ENCODE measurements at places on chromosomes 7 and 10. TPM values are rescaled to one million over a fixed set of nuclear protein-coding genes. Genes with fewer than 3 reads are reported as not detected.

DNA sequence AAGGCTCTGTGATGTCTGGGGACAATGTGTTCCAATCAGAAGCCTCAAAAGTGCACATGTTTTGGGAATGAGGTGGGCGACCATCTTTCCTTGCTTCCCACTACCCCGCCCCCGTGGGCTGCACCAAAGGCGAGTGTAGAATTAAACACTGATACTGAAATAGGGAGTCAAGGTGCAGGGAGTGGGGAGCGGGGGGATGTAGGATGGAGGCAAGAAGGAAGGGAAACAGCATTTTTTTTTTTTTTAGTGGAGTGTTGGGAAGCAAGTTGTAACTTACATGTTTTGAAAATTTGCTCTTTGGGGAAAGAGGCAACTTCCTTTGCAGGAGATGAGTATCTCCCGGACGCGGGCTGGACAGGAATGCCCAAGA is 484 bp upstream of the DLX5 start:
- DNase-seq = no peak

The CCDC126 gene
- total RNA-seq = 7.8 TPM

The IFIT3 gene
- 11.9 TPM for total RNA-seq

The TACC2 gene
- 398 TPM for total RNA-seq
